Activated T-cell treated with anti-CD3 and anti-CD28 coated beads, Interleukin-2, amount 50 U/mL, for 1 hour (primary cell): ENCODE measurements at places on chromosomes 13 and 19.

DNA sequence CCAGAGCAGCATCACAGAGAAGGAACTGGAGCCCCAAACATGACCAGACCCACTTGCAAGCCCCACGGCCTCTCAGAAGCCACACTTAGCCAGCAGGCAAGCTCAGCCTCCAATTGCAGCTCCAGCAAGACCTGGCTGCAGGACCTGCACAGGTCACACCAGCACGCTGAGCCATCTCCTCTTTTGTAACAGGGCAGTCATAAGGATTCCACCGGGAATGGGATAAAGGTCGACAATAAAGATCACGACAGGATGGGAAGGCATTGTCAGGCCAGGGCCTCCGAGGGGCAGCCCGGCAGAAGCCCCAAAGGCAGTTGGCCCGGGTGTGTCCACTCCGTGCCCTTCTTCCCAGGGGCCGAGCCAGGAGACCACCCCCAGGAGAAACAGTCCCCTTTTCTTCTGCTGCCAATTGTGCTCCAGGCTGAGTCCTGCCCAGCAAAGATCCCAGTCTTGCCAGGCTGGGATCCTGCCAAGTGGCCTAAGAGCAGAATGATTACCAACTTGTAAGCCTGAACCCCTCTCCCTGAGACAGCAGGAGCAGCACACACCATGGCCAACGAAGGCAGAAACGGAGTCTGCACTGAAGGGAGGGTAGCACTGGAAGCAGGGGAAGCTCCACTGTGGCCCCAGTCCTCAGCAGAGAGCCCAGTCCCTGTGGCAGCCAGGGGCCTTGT is 12.5 kb downstream of the PEPD start:
- no peak for DNase-seq

DNA sequence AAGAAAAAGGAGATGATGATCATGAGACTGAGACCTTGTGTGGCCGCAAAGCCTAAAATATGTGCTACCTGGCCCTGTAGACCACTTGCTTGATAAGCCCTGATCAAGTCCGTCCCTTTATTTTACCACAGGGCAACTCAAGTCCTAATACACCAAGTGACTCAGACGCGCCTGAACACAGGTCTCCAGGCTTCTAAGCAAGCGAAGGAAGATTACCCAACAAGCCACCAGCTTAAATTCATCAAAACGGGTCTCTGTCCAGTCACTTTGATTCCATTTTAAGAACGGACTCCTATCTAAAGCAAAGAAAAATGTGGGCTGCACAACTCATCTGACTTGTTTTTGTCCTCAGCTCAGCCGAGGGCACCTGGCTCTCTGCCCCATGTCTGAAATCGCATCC is 26.8 kb downstream of the SLC7A1 start:
- no peak for DNase-seq

- DNase-seq, result no peak
Observed at GRCh38 chr13:33272531-33273124, 12.9 kb downstream of the STARD13 start.

- DNase-seq, result no peak
Observed at GRCh38 chr13:37598597-37598996, at the start of gene POSTN. TSS of gene POSTN (minus strand) at chr13:37598768. CDS start at chr13:37598726, 42 bp downstream.

DNA sequence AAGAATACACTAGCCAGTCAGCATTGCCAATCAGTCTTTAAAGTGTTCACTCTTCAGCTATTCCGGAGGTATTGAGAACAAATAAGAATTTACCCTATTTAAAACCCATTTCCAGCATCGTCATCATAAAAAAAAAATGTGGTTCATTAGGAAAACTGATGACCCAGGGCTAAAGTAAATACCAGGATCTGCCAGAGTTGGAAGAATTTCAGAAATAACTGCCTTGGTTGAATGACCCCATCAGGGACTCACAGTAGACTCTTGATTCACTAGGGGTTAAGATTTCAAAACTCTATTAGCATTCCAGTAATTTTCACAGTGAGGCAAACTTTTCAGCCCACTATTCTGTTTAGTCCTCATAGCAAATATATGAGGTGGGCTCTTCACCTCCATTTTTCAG is 377.0 kb downstream of the ITGBL1 start:
- DNase-seq, result no peak

GRCh38 chr13:73948848-73949529 is 185.2 kb downstream of the KLF12 start:
- no peak for DNase-seq

DNA sequence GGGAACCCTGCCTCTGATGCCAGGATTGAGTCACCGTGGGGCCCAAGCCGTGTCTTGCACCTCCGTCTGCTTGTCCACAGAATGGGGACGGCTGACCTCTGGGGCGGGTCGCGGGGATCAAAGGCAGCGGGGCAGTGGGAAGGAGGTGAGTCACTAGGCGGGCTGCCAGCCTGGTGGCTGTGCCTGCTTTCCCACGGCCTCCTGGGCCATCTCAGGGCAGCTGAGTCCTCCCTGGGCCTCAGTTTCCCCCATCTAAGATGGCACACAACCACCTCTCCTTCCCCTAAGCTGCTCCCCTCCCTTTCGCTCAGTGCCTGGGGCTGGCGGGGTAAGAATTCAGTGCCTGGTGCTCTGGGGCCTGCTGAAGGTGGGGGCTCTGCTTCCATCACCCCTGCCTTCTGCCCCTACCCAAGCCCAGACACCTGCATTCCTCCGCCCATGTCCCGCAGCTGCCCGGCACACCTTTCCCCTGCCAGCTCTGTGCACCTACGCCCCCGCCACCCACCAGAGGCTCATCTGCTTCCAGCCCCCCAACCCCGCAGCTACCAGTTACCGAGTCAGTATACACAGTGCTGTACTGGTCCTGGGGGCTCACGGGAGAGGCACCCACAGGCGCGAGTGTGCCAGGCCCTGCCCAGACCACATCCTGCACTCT is 3.5 kb downstream of the MKNK2 start:
- no peak for DNase-seq

GRCh38 chr19:2573916-2574315 is 98.0 kb downstream of the GADD45B start:
- no peak for DNase-seq

DNA sequence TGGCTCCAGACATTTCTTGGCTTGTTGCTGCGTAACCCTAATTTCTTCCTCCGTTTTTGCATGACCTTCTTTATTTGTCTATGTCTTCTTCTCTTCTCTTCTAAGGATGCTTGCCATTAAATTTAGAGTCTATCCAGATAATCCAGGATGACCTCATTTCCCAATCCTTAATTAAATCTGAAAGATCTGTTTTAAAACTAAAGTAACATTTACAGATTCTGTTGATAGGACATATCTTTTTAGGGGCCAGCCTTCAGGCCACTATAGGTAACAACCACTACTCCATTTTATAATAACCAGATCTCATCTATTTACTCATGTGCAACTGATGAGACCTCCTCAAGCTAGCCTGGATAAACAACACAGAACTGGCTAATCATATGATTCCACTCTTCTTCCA is 490.5 kb upstream of the SLC10A2 start:
- no peak for DNase-seq

- no peak for DNase-seq
Observed at GRCh38 chr19:3068071-3068470, 5.8 kb upstream of the TLE5 start.

GRCh38 chr19:47694466-47695273 is 18.6 kb upstream of the EHD2 start:
- no peak for DNase-seq

- DNase-seq, result peak; percentile 73
Observed at GRCh38 chr19:2171349-2172145, 7.8 kb downstream of the DOT1L start.

- no peak for DNase-seq
Observed at GRCh38 chr13:41471785-41472184, 14.4 kb downstream of the RGCC start.

DNA sequence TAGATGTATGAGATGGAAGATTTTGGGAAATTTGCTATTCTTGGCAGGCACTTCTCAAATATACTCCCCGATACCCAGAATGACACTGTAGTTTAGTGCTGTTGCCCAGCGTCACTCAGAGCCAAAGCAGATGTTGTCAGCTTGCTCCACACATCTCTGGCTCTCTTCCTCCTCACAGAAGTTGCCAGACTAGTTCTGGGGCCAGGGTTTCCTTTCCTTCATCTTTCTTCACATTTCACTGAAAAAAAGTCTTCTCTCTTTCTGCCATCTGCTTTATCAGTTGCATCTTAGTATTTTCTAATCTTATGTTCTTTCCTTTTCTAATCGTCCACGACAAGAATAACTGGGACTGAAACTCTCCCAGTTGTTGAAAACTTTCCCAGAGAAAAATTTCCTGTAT is 251.4 kb downstream of the RGCC start:
- no peak for DNase-seq

- DNase-seq, result no peak
Observed at GRCh38 chr13:113862191-113862930, 1.5 kb downstream of the GAS6 start.

- no peak for DNase-seq
Observed at GRCh38 chr13:36907821-36908220, 12.2 kb downstream of the SMAD9 start.
